Right ventricle myocardium superior (tissue), 1 donor: ENCODE measurements at places on chromosomes 3 and 15.

DNA sequence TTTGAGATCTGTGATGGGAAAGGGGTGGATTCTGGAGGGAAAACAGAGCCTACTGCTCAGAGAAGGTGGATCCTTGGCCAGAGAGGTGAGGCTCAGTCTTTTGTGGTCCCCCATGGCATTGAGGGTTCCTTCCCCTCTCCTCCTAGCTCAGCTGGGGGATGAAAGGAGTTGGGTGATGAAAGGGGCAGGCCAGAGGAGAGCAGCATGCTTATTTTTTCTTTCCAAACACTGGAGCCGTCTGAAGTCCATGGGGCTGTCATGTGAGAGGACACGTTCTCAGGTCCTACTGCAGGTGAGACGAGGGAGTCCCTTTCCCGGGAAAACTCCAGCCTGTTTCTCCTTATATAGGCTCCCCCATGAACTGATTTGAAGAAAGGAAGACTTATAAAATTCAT, 71.4 kb downstream of the SCN5A start:
- DNase-seq = no peak

GRCh38 chr3:64380546-64380945, 155.3 kb upstream of the PRICKLE2 start:
- no peak for DNase-seq

DNA sequence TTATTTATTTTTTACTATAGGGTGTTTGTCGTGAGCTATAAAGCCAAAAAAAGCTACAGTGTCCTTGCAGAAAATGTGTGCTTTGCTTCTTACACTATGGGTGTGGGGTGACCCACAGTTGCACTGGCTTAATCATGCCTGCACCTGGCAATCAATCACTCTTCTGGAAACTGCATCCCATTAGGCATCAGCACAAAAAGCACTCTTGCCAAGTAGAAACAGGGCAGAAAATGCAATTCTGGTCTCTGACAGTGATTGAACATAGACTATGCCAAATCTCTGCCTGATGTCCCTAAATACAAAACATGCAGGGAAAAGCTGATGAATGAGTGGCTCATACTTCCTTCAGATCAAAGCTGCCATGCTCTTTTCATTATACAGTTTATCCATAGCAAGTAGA, 30.4 kb upstream of the PLAAT1 start:
- no peak for DNase-seq

DNA sequence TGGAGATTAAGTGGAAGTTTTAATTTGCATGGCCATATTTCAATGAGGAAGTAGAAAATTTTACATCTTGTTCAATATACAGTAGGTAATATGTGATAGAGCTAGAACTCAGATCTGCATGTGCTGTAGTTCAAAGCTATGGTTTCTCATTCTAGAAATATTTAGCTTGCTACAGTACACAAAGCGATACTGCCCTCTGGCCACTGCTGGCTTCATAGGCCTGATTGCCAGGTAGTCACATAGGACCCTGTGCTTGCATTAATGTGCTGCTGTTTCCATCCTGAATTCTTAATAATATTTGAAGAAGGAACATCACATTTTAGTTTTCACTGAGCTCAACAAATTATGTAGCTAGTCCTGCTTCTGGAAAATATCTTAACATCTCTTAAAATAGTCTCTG, 87.0 kb downstream of the PLSCR2 start:
- no peak for DNase-seq

- no peak for DNase-seq
Measured at GRCh38 chr3:120875989-120876388, 32.0 kb upstream of the STXBP5L start.
